ENCODE measurements at places on chromosomes 1 and 21.

- DNase-seq, result no peak
These were observed 82.7 kb downstream of the CDC7 start for GRCh38 chr1:91583326-91583755.

DNA sequence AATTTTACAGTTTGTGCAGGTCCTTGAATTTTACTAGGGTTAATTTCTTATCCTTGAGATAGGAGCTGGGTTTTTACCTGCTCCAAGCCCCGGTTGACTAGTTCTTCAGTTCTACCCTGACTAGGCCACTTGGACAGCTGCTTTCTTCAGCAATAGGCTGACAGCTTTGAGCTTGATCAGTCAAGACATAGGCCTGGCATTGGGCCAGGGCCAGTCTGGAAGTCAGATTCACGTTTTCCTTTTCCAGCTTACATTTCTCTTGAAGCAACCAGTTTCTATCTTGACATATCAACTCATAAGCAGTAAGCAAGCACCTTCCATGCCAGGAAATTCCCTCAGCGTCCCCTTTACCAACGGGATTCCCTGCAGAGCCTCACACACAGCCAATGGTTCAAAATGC lies 63.7 kb upstream of the AJAP1 start:
- DNase-seq, result no peak

DNA sequence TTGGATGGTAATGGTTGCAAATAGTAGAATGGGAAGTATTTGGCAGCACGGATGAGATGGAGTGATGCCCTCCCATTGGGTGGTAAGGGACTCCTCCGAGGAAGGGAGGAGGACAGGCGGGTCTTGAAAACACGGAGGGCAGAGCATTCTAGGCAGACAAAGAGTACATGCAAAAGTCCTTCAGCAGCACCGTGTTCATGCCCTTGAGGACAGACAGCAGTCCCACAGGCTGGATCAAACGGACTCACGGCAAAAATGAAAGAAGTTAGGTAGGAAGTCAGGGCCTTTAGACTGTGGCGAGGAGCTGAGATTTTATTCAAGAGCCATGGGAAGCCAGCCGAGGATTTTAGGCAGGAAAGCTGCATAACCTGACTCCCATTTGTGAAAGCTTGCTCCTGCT lies 253.9 kb downstream of the RHOU start:
- DNase-seq, result no peak

DNA sequence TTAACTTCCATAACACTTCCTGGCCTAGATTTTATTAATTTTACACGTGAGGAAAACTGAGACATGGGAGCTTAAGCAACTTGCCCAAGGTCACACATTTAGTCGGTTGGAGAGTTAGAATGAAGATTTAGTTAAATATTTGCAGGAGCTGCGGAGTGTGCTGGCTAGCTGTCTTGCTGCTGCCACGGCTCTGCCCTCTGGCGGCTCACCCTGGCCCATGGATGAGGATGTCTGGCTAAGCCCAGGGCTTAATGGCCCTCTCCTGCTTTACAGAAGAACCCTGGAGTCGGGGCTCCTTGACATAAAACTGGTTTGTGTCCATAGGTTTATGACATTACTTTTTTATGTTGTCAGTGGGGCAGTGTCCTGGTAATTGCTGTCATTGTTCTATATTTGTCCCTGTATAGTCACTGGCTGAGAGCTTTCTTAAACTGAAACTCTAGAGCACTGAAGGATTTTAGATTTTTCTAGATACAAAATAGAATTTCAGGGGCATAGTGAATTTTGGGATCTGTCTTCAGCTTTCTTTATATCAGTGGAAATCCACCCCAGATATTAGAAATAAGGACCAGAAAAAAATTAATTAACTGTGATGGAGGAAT lies 88.9 kb upstream of the WLS start:
- DNase-seq, result no peak

GRCh38 chr21:46660505-46660904 lies 25.0 kb downstream of the PRMT2 start:
- no peak for DNase-seq

GRCh38 chr1:6623269-6623965 lies 1.3 kb upstream of the THAP3 start:
- DNase-seq, result no peak

DNA sequence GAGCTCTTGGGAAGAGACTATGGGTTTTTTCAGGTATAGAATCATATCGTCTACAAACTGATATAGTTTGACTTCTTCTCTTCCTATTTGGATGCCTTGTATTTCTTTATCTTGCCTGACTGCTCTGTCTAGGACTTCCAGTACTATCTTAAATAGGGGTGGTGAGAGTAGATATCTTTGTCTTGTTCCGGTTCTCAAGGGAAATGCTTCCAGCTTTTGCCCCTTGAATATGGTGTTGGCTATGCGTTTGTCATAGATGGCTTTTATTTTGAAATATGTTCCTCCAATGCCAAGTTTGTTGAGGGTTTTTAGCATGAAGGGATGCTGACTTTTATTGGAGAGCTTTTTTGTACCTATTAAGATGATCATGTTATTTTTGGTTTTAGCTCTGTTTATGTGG lies 170.3 kb downstream of the PTGER3 start:
- DNase-seq, result no peak

- no peak for DNase-seq
These were observed 253.8 kb upstream of the PLXNA2 start for GRCh38 chr1:208497866-208498541.

DNA sequence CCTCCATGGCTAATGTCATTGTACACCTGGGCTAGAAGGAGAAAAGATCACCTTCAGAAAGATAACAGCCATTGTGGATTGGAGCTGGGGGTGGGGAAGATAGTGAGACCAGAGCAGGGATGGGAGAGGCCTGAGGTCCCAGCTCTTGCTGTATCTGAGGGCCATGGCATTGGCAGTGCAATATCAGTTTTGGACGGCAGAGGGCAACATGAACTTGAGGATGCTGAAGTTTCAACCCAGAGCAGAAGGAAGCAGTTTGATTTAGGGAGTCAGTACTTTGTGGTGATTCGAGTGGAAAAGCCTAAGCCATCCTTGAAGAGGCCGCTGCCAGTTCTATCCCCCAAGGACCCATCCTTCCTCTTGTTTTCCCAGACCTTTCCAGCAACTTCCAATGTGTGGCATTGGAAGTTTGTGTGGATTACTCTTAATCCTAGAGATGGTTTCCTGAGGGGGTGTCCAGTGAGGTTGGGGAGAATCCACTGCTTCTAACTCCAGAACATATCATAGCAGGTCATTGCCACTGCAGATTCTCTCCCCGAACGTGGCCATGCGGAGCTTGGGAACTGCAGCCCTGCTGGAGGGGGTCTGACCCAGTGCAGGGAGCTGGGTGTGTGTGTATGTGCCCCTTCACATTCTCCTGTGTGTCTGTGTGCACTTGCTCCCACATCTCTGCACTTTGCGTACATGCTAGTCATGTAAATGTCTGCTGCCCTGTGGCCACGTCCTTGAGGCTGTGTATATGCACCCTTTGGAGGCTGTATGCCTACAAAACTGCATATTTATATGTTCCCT lies 24.1 kb downstream of the SLC26A9 start:
- peak; percentile 37 for DNase-seq

DNA sequence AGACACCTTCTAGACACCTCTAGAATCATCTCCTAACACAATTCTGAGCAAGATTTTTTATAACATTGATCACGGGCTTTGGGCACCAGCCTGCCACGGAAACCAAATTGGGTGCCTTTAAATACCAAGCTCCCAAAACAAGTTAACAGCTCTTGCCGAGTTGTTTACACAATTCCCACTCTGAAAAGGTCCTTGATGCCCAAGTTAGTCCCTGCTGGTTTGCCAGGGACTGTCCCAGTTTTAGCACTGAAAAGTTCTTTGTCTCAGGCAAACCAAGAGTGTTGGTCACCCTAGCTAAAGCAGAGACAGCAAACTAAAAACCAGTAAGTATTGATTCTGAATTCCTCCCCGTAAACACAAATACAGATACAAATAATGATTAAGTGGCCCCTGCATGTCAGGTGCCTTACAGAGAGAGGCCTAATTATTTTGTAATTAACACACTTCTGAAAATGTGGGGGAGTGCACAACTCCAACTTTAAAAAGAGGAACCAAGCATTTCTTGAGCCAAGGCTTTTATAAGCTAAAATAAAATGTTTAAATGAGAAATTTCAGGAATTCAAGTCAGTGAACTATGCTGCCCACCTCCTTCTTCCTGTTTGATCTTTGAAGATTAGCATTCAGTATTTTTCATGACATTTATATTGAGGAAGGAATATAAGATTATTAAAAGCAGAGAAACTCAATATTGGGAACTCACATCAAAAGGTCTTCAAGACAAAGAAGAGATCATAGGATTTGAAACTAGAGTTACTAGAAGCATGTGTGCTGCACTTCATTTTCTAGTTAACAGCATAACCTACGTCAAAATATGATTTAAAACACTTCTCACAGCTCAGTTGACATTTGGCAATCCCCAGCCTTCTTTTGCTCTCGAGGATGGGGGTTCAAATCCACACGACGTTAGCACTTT lies 9.0 kb upstream of the UBE2U start:
- no peak for DNase-seq

DNA sequence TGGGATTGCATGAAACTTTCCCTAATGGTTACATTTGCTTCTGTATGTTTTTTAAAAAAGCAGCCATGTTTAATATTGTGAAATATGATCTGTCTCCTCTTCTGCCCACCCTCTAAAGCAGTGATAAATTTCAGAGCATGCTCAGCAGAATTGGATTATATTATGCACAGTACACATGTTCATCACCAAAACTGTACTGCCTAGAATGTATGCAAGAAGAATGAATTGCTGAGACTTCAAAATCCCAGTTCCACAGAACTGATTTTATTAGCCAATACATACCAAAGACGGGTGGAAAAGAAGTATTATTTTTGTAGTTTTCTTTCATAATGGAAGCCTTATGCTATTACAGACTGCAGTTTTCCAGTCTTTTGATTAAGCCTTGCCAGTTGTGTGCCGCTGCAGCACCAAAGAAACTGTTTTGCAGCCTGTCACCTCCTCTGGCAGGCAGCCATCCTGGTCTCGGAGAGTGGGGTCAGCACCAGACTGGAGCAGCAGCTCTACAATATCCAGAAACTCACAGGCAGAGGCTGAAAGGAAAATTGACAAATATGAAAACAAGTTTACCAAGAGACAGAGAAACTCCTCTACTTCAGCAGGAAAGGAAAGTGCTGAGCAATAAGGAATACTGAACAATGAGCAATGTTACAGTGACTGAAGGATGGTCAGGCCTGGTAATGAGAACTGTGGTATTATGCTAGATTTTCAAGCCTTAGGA lies 58.1 kb downstream of the LHX4 start:
- DNase-seq, result no peak

DNA sequence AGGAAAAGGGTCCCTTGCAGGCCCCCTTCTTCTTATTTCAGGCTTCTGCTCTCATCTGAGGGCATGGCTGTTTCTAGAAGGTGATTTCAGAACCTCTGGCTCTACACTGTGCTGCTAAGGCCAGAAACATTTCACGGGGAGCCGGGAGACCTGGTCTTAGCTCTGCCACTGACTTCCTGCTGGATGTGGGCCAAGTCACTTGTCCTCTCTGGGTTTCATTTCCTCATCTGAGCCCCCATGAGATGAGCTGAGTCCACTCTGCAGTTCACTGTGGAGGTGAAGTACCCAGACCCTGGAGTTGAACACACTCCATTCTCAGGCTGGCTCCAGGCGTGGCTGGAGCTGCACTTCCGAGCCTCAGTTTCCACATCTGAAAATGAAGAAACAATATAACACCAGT lies 2.1 kb downstream of the PADI1 start:
- DNase-seq, result no peak

DNA sequence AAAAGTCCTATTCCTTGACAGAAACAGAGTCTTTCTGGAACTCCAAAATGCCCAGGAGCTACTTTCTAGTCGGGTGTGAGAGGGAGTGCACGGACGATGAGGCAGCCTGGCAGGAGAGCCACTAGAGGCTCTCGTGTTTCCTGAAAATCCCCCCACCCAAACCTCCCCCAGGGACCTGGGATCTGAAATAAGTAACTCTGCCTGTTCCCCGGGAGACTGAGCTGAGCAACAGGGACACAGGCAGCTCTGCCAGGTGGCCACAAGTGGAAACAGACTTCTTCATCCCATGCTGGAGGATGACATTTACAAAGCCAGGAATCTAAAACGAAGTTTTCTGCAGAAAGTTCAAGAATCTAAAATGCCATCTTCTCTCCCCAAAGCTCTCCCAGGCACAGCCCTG lies 77.1 kb downstream of the ITPKB start:
- DNase-seq, result no peak

DNA sequence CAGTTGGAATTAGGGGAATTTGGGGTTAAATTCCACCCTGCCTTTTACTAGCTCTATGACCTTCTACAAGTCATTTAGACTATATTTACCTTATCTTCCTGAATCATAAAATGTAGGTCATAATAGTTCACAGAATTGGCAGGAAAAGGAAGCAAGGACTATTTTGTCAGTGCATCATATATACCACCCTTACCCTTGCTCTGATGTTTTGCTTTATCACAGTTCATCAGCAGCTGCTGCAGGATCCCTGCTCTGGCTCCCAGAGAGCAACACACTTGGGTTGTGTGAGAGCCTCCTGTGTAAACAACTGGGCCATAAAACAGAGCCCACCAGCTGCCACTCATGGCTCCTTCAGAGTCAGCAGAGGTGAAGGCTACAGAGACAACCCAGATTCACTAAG lies 631.6 kb upstream of the CAMK1G start:
- DNase-seq, result no peak

DNA sequence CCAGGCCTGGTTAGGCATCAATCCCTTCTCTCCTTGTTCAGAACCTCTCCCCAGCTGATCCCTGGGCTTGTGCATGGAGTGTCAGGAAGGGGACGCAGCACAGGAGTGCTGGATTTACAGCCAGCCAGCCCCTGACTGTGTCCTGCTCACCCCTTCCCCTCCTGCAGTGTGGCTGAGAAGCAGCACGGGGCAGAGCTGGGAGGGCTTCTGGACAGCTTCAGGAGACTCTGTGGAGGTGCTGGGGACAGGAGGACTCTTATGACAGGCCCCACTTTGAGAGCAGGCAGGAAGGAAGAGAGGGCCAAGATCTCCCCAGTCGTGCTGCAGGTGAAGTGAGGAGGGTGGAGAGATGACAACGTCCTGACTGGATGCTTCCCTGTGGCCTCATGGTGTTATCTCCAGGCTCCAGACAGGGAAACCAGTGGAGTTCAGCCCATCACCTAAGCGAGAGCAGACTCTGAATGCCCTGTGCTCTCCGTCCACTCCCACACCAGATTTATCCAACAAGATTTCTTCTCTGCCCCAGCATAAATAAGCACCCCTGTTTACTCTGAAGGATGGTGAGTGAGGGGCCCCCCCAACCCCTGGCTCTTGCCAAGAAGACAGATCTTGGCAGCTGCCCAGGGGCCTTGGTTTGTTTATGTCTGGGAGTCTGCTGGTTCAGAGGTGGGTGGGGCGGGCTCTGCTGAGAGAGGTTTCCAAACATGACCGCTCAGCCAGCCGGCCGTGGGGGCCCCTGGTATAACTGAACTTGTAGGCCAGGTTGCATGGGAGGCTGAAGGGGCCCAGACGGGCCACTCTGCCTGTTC lies 21.3 kb downstream of the TMCC2 start:
- no peak for DNase-seq

DNA sequence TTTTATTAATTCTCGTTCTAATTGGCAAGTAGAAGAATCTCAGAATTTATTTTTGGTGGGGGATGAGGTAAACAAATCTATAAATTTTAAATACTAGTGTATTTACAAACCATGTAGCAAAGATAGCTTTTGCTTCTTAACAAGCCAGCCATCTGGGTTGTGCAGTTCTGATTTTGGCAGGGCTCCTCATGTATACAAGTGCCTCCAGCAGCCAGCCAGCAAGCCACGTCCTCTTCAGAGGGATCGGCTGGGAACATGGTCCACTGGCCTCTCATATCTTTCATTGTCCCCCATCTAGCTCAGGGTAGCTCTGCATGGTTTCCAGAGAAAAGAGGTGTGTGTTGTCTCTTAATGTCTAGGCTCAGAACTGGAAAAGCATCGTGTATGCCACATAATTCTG lies 659.1 kb downstream of the MRPL39 start:
- DNase-seq, result no peak

- DNase-seq, result no peak
These were observed 1.5 kb downstream of the PHACTR4 start for GRCh38 chr1:28371010-28371377.
